Epithelial cell of umbilical artery (primary cell): ENCODE measurements at places on chromosomes 5 and 9. TPM values are rescaled to one million over a fixed set of nuclear protein-coding genes. Genes with fewer than 3 reads are reported as not detected.

LTC4S gene
- total RNA-seq = not detected in 2 replicates

ZNF354C gene
- 5.5 and 7.9 TPM in 2 replicates for total RNA-seq

C5orf58 gene
- not detected in 2 replicates for total RNA-seq

LAMC3 gene
- total RNA-seq = under 0.01 and 0.15 TPM in 2 replicates
